Stimulated activated CD4-positive, alpha-beta T cell treated with anti-CD3 and anti-CD28 coated beads, Interleukin-1b, Interleukin-23, amount 100 ng/mL, for 48 hours (primary cell): ENCODE measurements at places on chromosomes 3 and 15.

GRCh38 chr3:23129817-23130216, 73.3 kb upstream of the UBE2E2 start:
- no peak for DNase-seq

DNA sequence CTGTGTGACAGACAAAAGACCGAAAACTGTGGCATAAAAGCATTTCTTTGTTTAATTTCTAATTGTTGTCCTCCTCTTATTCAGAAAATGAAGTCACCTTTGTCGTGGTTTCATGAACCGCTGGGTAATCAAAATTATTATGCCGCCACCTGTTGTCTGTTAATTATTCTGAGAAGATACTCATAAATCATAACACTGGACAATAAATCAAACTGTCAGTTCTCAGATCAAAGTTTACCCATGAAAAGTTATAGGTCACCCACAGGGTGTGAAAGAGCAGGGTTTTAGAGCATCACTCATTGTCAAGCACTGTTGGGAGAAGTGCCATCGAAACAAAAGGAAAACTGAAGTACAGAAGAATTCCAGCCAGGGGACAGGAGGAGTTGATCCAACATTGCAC, 474.3 kb downstream of the NR2F2 start:
- no peak for DNase-seq

DNA sequence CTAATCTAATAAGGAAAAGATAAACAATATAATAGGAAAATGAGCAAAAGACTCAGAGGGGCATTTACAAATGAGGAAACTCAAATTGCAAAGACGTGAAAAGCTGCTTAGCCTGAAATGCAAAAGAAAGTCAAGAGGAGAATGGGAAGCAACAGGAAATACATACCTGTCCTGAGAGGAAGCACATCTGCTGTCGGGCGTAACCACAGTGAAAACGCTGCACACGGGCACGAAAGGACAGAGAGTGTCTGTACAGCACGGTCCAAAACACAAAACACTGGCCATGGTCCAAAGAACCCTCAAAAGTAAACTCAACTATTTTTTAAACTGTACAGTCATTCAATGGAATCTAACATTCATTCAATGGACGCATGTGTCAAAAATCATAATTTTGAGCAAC, 100.6 kb downstream of the CHSY1 start:
- no peak for DNase-seq

GRCh38 chr3:156471431-156471830, 83.5 kb downstream of the SSR3 start:
- DNase-seq, result no peak

DNA sequence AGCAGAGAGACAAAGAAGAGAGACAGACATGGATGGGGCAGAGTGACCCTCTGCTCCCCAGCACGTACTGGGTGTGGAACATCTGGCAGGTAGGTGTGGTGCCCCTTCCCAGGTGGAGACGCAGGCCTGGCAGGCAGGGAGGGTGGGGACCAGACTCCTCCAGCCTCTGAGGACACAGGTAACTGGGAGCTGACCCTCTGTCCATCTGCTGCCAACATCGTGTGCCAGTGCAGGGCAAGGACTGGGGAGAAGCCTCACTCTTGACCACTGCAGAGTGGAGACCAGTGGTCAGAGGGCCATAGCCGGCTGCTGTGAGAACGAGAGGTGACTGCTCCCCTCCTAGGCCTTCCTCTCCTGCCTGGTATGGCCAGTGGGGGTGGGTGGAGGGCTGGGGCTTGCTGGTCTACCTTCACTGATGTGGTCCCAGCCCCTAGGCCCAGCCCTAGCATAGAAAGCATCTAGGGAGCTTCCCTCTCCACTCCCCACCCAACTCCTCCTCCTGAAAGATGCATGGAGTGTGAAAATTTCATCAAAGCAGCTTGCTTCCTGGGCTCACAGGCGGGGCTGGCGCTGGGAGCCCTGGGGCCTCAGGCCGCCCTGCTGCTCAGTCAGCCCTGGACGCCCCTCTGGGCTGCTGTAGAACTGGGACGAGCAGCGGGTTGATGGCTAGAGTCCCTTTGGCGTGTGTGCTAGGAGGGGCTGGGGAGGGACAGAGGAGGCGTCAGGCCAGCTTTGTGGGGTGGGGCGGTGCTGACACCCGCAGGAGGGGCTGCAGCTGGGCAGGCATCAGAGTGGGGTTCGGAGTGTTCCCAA, 90.3 kb downstream of the PLXNA1 start:
- DNase-seq, result no peak

GRCh38 chr15:42046597-42046996, 25.8 kb upstream of the PLA2G4E start:
- DNase-seq, result no peak

- DNase-seq, result no peak
These were observed 64.4 kb downstream of the CCDC54 start for GRCh38 chr3:107441617-107442016.

GRCh38 chr3:115401851-115402501, 221.3 kb upstream of the GAP43 start:
- DNase-seq, result no peak

- DNase-seq, result no peak
These were observed 47.5 kb upstream of the SELENOK start for GRCh38 chr3:53939086-53939582.

GRCh38 chr15:63818191-63818590, 15.6 kb downstream of the HERC1 start:
- DNase-seq, result no peak

- DNase-seq, result no peak
These were observed 228.4 kb downstream of the ITPR1 start for GRCh38 chr3:4721511-4721911.

DNA sequence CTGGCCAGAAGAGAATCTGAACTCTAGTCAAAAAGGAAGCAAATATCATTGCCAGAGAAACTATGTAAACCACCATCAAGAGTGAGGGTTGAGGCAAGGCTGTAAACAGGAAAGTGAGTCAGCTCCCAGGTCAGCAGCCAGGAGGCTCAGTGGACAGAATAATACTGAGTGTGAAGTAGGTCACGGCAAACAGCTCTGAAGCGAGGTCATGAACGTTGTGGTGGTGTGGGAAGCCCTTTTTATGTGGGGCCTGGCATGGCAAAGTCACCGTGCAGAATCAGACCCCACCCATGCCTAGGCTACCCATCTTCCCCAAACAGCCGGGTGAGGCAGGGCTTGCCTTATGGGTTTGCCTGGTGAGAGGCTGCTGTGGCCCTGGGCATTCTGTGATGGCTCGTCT, 43.9 kb downstream of the THBS1 start:
- peak; percentile 52 for DNase-seq

DNA sequence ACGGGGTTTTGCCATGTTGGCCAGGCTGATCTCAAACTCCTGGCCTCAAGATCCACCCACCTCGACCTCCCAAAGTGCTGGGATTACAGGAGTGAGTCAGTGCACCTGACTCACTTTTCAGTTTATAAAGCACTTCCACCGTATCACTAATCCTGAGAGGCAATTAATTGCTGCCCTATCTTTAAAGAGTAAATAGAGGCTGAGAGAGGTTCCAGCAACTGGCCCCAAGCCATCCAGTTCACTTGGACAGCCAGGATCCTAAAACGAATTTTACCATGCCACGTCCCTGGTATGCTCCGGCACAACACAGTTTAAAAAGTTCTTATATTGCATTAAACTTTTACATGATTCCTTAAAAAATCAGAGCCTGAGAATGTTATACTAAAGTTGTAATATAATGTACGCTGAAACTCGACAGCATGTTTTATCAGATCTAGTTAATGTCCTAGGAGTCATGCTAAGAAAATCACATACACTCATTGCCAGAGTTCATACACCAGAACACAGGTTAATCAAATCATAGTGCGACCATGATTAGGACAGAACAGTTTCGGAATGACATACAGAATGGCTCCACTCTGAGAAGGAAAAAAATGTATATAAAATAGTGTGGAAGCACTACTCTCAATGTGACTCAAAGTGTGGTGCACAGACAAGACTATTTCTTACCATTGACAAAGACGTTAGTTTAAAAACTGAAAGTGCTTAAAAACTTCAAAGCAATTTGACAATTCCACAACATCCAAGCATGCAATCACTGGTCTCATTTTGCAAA, 125.4 kb downstream of the ULK4 start:
- peak; percentile 21 for DNase-seq

DNA sequence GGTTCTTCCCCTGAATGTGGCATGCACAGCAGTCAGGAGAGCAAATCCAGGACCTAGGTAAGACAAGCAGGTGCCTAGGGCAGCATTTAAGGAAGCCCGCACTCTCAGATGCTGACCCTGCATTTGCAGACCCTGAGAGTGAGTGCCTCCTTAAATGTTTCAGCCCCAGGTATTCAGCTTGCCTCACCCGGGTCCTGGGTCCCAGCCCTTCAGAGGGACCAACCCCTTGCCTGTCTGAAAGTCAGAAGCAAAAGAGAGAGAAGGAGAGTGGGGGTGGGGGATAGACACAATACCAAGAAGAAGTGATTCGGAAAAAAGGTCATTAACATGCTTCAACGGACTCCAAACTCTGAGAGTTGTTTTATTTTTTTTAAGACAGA, 75.0 kb downstream of the MEGF11 start:
- no peak for DNase-seq

DNA sequence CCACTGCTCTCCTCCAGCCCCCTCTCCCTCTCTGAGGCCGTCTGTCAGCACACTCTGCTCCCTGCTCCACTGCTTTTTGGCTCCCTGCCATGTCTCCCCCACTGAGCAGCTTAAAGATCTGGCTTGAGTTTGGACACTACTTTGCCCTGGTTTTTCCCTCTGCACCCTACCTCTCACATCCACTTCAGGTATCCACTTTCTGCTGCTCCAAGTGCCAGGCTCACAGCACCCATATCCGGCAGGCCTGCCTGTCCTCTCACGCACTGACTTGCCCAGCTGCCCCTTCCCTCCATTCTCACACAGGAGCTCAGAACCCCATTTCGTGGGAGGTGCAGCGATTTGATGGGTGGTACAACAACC, 3.7 kb downstream of the DUOX1 start:
- DNase-seq, result no peak

DNA sequence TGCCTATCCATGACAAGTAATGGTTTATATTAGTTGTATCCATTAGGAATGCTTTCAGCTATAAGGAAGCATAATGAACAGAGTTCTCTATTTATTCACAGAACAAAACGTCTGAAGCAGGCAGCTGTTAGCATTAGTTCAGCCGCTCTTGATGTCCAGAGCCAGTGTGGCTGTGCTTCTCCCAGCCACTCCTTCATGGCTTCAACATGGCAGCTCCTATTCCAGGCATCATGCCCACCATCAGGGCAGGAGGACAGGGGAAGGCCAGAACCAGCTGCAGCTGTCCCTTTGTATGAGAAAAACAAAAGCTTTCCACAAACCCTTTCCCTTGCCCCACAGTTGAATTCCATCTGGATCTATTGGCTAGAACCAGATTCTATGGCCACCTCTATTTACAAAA, 12.9 kb upstream of the SNRK start:
- DNase-seq, result no peak

- no peak for DNase-seq
These were observed 424.1 kb downstream of the RSL24D1 start for GRCh38 chr15:54772663-54773062.

DNA sequence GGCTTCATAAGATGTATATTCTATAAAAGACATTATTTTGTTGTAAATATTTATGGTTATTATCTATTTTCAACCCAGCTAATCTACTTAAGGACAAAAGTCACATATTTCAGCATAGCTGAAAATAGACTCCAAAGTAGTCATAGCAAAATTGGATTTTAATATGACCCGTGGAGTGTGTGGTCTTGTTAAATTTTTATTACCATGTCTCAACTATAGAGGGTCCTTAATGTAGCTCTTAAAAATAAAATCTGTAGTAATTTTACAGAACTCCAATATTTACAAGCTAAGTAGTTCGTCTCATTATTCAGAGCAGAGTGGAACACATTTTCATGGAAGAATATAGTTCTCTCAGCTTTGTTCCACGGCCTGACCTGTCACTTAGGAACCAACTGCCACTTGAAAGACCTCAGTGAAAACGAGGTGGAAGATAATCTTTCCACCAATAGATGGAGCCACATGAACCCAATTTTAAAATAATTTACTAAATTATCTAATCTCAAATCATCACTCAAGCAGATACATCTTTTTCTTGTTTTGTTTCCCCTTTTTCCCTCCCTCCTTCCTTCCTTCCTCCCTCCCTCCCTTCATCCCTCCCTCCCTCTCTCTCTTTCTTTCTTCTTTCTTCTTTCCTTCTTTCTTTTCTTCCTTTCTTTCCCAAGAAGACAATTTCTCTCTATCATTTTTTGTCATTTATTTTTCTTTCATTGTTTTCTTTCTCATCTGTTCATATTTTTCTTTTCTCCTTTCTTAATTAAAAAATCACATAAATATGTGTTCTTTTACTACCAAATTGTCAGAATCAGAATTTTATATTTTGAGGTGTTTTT, 97.2 kb downstream of the CLDN1 start:
- no peak for DNase-seq

- peak; percentile 54 for DNase-seq
These were observed 1.6 kb downstream of the EIF4E3 start for GRCh38 chr3:71723452-71724170.

- no peak for DNase-seq
These were observed 5.9 kb downstream of the SEMA7A start for GRCh38 chr15:74427607-74428441.

DNA sequence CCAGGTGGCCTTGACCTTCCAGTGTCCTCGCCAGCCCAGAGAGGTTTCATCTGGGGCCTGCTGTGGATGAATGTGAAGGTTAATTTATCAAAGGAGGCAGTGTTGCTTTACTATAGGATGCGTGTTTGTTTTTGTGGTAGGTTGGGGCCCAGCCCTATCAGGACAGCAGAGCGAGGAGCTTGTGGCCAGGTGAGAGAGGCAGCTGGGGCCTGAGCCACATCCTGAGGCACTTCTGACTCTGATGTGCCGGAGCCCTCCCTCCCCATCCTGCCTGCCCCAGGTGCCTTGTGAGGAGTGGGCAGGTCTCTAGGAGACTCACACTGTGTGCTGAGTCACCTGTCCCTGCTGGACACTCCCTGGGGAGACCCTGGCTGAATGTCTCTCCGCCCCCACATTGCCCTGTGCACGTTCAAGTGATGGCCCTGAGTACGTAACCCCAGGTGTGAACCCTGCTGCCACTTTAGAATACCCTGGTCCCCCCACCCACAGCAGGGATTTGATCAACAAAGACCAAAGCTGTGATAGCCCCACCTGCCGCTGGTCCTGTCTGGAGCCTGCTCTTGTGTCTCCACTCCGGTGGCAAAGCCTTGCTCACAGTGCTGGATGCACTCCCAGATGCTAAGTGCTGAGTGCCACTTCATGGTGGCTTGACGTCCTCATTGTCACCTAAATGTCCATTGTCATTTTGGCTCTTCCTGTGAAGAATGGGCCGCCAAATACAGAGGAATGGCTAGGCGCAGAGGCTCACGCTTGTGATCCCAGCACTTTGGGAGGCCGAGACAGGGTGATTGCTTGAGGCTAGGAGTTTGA, 16.0 kb downstream of the FBLN2 start:
- no peak for DNase-seq

DNA sequence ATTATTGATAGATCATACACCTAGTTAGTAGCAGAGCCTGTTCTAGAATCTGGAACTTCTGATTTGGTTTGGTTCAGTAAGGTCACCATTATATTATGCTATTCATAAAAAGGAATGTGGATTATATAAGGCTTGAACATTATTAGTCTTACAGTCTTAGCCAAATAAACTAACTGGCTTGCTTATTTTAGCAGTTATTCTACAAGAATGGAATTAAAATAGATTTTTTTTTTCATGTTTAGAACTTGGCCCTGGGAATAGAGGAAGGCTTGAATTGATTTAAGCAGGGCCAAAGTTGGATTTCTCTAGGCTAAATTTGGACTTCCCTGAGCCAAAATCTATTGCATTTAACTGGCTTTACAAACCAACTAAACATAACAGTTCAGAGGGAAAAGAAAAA, 24.4 kb downstream of the DTWD1 start:
- DNase-seq, result no peak
